T-helper 2 cell treated with Interferon-gamma antibody and Interleukin-4, amounts not matched to agents 5 μg/mL and 100 μg/mL, for 36 hours (primary cell): ENCODE measurements at places on chromosomes 6 and 20.

GRCh38 chr6:7900621-7901020 lies 10.0 kb downstream of the TXNDC5 start:
- no peak for DNase-seq

- no peak for DNase-seq
These were observed 60.0 kb downstream of the DNAH8 start for GRCh38 chr6:38774929-38775707.

GRCh38 chr20:33676121-33676520 lies 1.9 kb upstream of the NECAB3 start:
- no peak for DNase-seq

GRCh38 chr6:96276305-96276704 lies 245.3 kb upstream of the UFL1 start:
- DNase-seq = no peak

GRCh38 chr6:48994811-48995210 lies 468.2 kb downstream of the MMUT start:
- DNase-seq = no peak

DNA sequence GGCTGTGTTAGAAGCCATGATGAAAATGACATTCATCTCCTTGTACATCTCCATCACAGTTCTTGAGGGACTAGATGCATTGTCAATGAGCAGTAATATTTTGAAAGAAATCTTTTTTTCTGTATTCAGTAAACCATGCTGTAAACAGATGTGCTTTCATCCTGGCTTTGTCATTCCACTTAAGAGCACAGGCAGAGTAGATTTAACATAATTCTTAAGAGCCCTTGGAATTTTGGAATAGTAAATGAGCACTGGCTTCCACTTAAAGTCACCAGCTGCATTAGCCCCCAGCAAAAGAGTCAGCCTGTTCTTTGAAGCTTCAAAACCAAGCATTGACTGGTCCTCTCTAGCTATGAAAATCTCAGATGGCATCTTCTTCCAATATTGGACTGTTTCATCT lies 197.8 kb upstream of the HDDC2 start:
- DNase-seq = no peak

- no peak for DNase-seq
These were observed 50.3 kb downstream of the FRK start for GRCh38 chr6:116010386-116010785.

- DNase-seq = no peak
These were observed 277.5 kb downstream of the PTPRK start for GRCh38 chr6:128242765-128243403.

DNA sequence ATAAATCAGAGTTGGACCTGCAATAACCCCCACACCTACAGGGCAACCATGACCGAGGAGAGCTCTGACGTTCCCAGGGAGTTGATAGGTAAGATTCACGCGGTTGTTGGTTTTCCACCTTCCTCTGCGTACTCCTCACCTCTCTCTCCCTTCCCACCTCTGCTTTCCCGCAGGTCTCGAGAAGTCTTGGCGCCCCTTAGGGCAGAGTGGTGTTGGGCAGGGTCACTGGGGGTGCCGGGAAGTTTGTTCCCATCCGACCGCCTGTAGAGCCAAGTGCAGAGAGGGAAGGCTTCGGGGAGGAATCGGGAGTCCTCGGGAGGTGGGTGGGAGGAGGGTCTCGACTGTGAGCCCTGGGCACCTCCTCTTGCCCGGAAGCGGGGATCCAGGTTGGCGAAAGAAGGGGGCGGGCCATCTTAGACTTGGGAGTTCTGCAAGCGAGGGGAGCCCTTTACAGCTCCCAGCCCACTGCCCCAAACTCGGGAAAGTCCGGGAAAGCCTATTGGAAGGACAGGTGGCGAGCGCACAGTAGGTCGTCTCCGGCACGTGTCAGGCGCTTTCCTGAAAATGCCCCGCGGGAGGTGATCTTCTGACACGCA lies 672 bp downstream of the CARMIL1 start:
- DNase-seq = no peak

- no peak for DNase-seq
These were observed 2.2 kb downstream of the CBLN4 start for GRCh38 chr20:56002908-56003800.

GRCh38 chr20:63620991-63621390 lies 5.9 kb downstream of the GMEB2 start:
- no peak for DNase-seq

DNA sequence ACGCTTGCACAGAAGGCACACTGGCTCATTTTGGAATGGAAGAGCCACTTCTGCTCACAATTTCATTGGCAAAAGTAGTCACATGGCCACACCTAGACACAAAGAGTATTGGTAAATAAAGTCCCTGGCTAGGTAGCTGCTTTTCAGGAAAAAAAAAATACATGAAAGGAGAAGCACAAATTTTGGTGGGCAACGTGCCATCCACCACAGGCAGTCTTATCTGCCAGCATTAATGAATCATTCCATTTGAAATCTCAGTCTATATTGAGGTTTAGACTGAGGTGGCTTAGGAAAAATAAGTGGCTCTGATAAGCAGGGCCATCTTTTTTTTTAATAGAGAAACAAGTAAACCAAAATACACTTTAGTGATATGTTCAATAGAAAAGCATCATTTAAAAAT lies 44.3 kb downstream of the ADGRB3 start:
- DNase-seq = no peak

DNA sequence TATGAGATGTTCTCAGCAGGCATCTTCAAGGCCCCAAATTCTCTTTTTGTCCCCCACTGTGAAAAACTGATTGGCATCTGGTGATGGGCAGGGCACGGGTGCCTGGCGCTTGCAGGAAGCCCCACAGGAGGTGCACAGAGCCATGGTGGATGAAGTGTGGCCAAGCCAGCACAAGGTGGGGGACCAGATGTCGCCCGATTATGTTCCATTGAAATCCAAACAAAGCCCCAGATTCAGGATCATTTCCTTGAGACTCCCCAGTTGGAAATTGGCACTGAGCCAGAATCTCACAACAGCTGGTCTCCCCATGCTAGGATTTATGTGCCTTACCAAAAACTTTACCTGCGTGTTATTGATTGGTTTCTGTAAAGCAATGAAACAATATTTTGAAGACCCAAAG lies 186.1 kb downstream of the ADAT2 start:
- DNase-seq = no peak

- no peak for DNase-seq
These were observed 59.5 kb downstream of the CDC40 start for GRCh38 chr6:110239526-110240274.

- DNase-seq = no peak
These were observed 180.4 kb downstream of the SASH1 start for GRCh38 chr6:148523048-148523447.

DNA sequence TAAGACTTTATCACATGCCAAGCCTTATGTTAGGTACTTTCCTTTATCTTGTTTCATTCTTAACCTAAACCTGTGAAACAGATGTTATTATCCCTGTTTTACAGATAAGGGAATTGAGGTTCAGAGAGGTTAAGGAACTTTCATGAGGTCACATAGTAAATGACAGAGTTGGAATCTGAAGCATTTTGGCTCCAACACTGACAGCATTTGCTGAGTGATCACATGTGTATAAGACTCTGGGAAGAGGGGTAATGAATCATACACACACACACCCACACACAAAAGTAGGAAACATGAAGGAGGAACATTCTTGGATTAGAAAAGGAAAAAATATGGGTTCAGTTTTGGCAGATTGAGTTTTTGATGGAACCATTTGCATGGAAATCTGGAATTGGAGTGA lies 212.5 kb downstream of the GJA1 start:
- DNase-seq = no peak

DNA sequence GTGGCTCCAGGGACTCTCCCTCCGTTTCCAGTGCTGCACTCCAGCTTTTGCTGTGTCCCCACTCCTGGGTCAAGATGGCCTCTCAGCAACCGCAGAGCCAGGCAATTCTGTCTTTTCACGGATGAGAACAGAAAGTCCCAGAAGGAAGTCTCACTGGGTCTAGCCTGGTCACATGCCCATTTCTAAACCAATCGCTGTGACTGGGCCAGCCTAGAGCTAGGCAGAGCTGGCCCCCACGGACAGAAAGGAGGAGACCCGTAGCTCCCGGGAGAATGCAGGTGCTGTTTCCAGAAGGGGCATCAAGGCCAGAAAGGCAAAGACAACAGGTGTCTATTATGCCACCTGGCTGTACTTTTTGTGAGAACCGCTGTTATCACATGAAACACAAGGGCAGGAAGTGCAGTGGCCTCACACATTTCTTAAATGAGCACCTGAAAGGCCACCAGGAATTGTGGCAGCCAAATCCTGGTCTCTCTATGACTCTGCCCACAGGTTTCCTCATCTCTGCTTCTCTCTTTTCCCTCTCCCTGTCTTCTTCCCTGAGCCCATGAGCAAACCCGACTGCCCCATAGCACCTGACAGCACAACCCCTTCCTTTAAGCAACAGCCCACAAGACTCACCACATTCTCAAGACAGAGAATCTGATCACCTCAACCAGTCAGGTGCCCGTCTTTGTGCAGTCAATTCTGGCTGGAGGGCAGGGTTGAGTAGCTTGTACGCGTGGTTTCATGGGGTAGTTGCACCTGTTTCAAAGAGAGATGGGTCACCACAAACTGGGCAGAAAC lies 37.1 kb upstream of the B4GALT5 start:
- DNase-seq = no peak

- no peak for DNase-seq
These were observed 802.4 kb downstream of the TFAP2A start for GRCh38 chr6:9612489-9612888.

DNA sequence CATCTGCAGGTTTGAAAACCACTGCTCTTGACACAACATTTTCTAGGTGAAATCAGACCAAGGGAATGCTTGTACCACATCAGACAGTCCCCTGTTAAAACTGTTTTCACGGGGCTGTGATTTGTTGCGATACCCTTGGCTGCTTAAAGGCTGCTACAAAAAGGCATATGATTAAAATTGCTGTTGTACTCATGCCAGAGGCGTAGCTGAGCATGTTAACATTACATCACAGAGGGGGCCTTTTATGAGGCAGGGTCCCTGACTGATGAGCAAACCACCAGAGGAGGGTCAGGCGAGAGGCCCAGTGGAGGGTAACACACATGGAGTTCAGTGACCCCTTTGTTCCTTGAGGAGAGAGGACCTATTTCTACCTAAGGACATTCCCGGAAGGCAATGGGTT lies 70.4 kb upstream of the CDYL start:
- no peak for DNase-seq

DNA sequence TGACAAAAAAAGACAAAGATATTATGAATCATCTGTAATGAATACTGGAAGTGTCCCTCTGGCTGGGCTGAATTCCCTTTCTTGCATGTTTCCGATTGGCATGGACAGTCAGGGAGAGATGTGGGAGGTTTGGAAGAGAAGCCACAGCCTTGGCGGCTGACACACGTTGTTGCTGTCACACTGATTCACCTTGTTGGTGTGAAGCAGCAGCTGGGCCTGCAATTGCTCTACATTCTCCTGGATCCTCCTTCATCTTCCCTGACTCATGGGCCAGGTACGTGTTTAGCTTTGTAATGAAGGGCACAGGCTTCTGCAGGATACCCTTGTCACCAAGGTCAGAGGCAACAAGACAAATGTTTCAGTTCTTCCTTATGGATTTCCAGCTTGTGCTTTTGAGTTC lies 13.4 kb upstream of the SMIM8 start:
- no peak for DNase-seq

DNA sequence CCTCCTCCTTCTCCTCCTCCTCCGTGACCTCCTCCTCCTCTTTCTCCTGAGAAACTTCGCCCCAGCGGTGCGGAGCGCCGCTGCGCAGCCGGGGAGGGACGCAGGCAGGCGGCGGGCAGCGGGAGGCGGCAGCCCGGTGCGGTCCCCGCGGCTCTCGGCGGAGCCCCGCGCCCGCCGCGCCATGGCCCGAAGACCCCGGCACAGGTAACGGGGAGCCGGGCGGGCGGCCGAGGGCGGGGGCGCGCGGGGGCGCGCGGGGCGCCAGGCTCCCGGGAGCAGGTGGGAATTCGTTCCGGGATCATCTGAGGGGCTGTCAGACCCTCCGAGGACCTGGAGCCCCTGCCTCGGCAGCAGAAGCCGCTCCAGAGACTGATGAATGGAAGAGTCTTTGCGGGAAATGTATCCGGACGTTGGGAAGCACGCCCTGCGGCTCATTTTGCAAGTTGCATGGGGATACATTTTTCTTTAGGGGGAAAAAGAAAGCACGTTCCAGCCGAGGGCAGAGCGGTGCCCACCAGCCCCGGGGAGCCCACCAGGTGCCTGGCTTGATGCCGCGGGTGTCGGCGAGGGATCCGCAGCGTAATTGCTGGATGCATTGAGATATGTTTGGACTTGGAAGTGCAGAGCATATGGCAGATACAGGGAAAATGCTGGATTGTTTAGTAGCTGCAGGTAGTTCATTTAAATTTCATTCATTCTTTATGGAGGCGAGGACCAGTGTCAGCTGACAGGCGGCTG lies 394 bp downstream of the MYB start:
- no peak for DNase-seq

- DNase-seq = peak; percentile 16
These were observed 32.0 kb downstream of the POM121L2 start for GRCh38 chr6:27280064-27280539.

- peak; percentile 9 for DNase-seq
These were observed 1.5 kb downstream of the HM13 start for GRCh38 chr20:31515775-31516107.

DNA sequence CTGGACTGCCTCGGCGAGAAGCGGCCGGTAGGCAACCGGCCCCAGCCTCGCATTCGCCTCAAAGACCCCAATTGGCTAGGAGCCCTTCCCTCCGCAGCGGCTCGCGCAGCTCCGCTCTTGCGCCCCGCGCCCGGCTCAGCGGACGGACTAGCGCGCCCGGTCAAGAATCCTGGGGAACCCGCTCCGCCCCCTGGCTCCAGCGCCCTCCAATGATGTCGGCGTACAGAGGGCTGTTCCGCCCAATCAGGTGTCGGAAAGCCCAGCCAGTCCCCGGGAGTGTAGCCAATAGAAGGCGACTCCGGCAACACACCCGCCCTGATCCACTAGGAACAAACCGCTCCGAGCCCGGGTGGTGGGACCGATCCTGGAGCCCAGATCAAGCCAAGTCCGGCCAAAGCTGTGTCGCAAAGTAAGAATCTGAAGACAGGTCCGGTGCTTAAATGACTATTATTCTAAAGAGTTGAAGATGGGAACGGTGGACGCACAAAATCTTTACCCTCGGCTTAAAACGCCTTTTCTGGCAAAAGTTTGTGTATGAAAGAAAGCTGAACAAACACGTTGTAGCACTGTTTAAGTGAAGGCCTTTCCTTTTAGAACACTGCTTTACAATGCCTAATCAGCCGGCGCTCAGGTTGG lies 132.2 kb downstream of the OGFRL1 start:
- DNase-seq = peak; percentile 10

DNA sequence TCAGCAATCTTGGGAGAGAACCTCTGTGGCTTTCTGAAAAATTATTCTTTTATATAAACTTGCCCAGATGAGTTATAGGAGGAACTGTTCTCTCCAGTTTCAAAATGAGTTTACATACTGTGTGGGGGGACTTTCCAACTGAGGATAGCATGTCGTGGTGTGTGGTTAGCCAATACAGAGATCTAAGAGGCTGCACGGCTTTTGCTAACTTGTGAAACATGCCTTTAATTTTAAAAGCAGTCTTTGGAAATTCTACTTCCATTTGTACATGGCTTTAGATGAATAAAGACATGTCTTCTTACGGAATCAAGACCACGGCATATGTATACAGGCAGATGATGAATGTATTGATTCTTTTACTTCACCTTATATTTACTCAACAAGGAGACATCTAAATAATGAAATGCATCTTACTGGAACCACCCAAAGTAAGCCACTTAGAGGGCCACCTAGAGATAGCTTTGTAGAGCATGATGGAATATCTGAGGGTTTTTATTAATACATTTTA lies 39.8 kb downstream of the HIVEP1 start:
- DNase-seq = peak; percentile 76

GRCh38 chr6:157157258-157157657 lies 166.1 kb downstream of the TMEM242 start:
- DNase-seq = no peak

- DNase-seq = no peak
These were observed 242.2 kb upstream of the RREB1 start for GRCh38 chr6:6865611-6866010.
